ENCODE measurements at places on chromosomes 2 and 18.

DNA sequence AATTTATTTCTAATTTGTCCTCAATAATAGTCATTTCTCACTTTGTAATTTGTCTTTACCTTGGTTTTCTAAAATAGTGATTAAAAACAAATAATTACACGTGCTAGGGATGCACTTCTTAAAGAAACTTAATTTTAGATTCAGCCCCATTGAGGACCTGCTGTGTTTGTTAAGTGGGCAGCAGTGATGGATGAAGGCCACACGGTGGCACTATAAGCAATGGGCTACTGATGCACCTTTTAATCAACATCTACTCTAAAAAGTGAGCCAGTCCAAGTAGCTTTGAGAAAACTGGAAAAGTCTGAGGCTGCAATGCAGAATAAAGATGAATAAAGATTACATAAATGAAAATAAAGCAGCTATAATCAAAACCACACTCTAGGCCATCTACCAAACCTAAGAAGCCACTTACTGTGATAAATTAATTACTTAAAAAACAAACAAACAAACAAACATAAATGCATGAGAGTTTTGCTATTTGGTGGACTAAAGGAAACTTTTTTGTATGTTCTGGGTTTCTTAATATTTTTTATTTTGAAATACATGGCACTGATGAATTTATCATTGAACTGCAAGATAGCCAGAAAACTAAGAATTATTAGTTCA is 89.3 kb downstream of the PDE11A start:
- DNase-seq: no peak

DNA sequence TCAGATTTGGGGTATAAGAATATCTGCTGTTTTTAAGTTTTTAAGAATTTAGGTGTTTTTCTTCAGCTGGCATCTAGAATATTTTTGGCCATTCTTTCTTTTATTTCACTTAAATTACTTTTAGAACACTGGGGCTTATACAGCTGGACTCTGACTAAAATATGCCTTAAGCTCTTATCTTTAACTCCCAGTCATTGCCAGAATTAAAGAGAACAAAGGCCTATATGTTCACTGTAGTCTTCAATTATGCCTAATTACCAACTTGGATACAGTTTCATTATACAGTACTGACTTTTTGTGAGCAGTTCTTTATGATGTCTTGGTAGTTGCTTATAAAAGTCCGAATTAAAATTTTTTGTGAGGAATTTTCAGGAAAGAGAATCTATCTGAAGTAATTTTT is 192.8 kb downstream of the ZNF407 start:
- DNase-seq: no peak

DNA sequence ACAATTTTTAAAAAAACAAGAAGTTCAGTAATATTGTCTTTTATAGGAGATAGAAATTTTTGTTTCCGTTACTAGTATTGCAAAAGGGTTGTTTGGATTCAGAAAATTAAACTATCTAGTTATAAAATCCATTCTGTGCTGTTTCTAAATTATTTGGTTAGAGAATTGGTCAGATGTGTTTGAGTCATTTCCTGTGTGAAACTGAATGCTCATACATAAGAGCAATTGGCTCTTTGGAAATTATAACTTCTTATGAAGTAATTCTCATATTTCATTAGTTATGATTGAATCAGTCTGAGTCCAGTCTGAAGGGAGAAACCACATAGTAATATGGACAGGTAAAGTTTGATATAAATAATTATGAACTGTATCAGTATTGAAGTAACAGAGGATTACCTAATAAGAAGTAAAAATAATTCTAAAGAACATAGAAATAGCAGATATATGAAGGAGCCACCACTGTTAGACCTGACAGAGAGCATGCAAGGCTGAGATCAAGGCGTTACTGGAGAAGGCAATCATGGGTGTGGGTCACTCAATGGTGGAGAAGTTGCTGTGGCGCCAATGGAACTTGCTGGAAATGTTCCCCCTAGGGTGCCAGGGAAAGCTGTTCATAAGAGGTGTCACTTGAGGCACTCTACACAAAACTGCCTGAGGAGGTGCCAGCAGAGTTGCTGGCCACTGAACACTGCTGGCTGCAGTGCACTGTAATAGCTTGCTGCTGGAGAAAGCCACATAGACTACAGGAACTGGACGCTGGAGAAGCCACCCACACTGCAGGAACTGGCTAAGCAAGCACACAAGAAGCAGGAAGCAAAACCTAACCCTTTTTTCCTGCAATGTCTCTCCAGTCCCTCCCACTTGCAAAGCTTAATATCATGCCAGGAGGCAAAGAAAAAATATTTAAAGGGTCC is 18.0 kb upstream of the FAP start:
- no peak for DNase-seq

DNA sequence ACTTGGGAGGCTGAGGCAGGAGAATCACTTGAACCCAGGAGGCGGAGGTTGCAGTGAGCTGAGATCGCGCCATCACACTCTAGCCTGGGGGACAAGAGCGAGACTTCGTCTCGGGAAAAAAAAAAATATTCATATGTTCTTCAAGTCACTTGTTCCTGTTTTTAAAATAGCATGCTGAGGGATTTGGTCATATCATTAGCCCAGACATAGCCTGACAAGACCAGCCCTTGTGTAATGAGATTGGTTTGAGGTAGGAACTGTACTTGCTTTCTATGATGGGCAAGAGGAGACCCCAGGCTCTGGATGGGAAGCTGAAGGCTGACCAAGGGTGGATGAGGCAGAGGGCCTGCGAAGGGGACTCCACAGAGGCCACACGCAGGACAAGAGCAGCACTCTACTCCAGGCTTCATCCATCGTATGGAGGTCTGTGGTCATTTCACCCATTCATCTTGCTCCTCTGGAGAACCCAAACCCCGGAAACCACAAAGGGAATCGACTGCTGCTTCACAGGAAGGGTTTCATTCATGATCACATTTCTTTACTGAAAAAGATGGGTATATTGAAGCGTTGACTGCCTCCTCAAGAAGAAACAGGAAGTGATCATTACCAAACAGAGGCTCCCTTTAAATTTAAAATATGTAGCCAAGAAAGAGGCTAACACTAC is 87.1 kb upstream of the ZNF397 start:
- DNase-seq: no peak

GRCh38 chr2:42113452-42113851 is 55.7 kb upstream of the EML4 start:
- no peak for DNase-seq

- no peak for DNase-seq
Measured at GRCh38 chr18:23380001-23380550, 73.0 kb upstream of the RIOK3 start.

GRCh38 chr2:171547720-171548119 is 25.4 kb downstream of the CYBRD1 start:
- DNase-seq: no peak

DNA sequence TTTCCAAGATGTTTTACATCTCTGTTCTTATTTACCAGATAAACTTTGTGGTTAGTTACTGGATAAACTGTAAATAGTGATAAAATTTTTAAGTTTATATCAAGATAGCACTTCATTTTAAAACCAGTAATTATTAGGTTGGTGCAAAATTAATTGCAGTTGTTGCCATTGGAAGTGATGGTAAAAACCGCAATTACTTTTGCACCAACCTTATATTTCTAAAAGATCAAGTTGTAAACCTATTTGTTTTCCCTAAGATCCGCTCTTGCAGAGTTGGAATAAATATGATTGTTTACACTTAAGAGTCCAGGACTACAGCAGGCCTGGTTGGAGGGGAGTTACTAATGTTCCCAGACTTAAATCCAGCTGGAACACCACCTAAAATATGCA is 479 bp upstream of the AOX1 start:
- DNase-seq: no peak

GRCh38 chr2:71498261-71498701 is 44.9 kb downstream of the DYSF start:
- no peak for DNase-seq

- DNase-seq: no peak
Measured at GRCh38 chr2:124395961-124396360, 370.9 kb downstream of the CNTNAP5 start.

GRCh38 chr2:120985997-120986651 is 250.5 kb downstream of the GLI2 start:
- no peak for DNase-seq
